ENCODE measurements at places on chromosomes 2 and 18.

GRCh38 chr2:63000801-63001200 is 49.8 kb upstream of the OTX1 start:
- no peak for DNase-seq

- DNase-seq, result no peak
Observed at GRCh38 chr2:46854260-46854659, 61.3 kb downstream of the MCFD2 start.

DNA sequence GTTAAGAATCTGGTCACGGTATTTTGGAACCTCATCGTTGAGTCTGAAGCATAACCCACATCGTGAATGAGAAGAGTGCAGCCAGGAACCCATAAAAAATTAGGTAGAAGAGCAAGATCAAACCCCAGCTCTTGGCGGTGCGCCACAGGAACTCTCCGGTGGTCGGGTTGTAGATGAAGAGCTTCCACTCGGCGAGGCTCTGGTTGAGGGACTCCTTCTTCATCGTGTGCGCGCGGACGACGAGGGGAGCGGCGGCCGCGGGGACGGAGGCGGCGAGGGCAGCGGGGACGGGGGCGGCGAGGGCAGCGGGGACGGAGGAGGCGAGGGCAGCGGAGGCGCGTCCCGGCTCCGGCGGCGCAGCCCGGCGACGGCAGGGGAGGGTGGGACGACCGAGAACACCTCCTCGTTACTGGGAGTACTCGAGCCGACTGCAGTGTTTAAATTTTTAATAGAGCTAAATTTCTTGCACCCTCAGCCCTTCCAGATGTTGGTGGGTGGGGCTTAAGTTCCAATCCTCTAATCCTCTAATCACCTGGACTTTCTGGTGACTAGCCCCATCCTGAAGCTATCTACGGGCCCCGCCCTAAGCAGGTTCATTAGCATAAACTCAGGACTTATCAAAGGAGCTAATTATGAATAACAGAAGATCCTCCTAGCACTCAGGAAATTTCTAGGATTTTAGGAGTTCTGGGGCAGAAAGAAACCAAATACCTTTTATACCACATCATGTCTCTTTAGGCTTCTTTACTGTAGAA is 20.4 kb upstream of the PAPOLG start:
- peak; percentile 60 for DNase-seq

GRCh38 chr2:64904413-64905329 is 84.5 kb upstream of the SLC1A4 start:
- no peak for DNase-seq

- no peak for DNase-seq
Observed at GRCh38 chr2:136305517-136306192, 187.7 kb upstream of the CXCR4 start.

DNA sequence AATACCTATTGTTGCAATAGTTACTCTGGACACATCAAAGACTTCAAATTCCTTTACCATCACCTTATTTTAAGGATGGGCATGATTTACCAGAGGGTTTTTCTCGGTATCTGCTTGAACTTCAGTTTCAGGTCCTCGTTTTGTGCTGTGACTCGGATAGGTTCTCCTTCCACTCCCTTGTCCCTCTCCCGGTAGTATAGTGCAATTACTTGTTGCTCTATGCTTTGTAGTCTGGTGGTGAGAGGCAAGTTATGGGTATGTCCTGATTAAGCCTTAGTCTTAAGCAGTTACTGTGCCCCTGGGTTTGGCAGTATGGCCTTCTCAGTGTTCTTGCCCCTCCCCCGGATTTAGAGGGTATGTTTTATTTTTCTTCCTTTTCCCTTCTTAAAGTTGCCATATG is 96.6 kb downstream of the RHBDD1 start:
- DNase-seq, result no peak

DNA sequence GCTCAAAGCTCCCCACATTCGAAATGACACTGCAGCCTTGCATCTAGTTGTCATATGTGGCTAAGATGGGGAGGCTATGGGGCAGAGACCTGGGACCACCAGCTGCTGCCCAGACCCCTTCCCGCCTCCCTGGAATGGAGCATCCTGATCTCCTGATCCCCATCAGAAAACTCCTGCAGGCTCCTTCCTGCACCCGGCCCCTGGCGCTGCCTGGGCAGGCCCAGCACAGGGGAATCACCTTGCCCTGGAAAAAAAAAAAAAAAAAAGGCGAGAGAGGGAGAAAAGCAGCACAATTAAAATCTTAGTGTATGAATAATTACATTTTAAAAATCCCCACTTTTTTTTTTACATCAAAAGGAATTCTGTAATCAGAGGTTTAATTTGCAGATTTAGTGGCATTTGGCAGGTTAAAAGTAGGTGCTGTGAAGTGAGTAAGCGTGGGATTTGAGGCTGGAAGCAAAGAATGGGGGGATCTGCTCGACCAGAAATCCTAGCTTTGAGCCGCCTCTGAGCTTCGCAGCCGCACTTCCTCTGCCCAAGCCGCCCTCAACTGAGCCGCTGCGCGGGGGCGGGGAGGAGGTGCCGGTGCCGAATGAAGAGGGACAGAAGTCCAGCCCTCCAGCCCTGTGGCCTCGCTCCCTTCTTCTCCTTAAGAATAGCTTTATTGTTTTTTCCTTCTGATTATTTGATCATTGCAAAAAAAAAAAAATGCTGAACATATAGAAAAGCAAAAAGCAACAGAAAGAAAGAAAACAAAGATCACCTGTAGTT is 30.0 kb downstream of the THNSL2 start:
- DNase-seq, result peak; percentile 55

GRCh38 chr18:80120932-80121331 is 11.9 kb downstream of the ADNP2 start:
- DNase-seq, result no peak

GRCh38 chr2:220999356-220999755 is 572.7 kb downstream of the EPHA4 start:
- no peak for DNase-seq

DNA sequence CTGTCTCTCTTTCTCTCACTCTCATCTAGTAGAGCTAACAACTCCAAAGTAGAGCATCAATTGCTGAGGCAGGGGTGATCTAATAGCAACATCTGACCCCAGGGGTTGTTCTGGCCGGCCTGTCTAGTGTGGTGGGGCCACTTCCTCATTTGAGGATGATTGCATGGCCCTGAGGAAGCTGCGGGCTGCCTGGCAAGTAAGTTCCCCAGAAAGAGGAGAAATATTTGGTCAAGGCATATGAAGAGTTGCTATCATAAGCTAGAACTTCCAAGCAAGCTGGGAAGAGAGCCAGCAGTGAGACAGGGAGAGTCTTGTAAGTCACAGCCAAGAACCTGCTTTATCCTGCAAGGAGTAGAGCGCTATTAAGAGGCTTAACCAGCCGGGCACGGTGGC is 50.8 kb upstream of the TMEM87B start:
- DNase-seq, result no peak

DNA sequence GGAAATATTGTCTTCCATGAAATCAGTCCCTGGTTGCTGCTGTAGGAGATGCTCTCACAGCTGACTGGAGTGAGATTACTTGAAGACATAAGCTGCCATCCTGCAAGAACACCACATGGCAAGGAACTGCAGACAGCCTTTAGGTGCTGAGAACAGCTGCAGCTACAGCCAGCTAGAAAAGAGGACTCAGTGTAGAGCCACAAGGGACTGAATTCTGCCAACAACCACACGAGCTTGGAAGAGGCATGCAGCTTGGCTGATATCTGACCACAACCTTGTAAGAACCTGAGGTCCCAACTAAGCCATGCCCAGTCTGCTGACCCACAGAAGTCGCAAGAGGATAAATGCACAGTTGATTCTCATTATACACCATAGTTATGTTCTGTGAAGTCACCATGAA is 181.8 kb upstream of the ARL4C start:
- no peak for DNase-seq

GRCh38 chr2:230893841-230894781 is 29.4 kb downstream of the ITM2C start:
- no peak for DNase-seq

GRCh38 chr2:134621939-134622705 is 96.7 kb downstream of the TMEM163 start:
- DNase-seq, result no peak

GRCh38 chr2:127623388-127624319 is 22.3 kb upstream of the GPR17 start:
- no peak for DNase-seq

GRCh38 chr2:223811757-223812156 is 25.6 kb downstream of the AP1S3 start:
- no peak for DNase-seq

GRCh38 chr2:198008230-198008629 is 203.8 kb downstream of the PLCL1 start:
- no peak for DNase-seq

GRCh38 chr2:219658874-219659273 is 31.4 kb downstream of the SLC4A3 start:
- no peak for DNase-seq

DNA sequence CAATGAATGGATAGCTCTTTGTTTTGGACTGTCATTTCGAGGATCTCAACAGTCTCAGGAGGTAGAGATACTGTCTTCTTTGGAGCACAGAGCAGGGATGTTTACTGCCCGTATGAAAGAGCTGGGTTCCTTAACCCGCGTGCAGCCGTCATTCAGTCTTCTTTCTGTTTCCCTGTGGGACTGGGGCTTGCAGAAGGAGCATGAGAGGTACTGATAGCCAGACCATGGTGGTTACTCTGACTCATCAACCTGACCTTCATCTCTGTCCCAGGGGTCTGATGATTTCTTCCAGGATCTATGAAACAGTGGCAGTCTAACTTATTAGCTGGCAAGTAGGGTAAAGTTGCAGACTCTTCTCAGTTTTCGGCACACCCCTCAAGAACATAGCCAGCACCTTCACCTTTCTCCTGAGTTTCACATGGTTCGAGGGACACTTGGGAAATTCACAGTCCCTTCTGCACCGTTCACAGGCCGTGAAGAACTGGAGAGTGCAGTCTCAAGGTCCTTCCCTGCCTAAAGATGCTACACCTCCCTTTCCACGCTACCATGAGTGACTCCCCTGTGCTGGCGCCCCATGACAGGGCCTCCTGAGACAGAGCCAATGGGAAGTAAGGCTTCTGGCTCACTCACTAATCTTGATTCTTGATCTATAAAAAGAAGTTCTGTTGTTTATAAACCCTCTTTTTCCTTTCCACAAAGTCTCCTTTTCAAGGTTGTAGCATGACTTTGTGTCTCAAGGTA is 226.2 kb downstream of the MC4R start:
- no peak for DNase-seq

- no peak for DNase-seq
Observed at GRCh38 chr2:30271301-30271700, 40.0 kb downstream of the LBH start.

DNA sequence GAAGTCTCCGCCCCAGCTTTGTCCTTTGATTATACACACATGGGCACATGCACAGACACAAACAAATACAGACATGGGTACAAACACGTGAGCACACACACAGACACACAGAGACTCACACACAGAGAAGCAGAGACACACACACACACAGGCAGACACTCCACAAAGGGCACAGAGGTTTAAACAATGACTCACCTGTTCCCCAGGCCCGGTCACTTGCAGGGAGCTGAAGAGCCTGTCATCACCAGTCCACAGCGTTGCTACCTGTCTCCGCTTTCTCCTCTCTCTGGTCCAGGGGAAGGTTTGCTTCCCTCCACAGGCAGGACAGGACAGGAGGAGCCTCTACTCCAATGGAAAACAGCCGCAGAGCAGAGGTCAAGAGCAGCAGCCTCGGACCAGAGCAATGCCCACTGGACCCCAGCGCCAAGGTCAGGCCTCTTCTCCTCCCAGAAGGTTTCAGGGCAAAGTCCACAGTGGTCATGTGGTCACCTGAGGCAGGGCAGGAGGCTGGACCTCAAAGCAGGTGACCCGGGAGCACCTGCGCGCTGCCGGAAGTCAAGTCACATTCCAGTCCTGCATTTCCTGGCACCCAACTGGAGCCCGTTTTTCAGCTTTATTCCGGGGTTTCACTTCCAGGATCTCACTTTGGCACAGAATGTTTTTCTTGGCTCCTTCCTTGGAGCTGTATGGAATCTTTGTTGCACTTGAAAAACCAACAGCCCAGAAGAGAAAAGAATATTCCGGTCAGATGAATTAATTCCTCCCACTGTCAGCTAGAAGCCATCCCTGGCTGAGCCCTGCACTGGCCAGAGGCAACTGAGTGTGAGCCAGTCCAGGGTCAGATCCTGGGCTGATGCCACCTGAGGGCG is at the start of gene RAB17:
Gene RAB17 (minus strand): TSS at position 463 of the 869 bp plus-strand sequence. CDS start 4,580 bp downstream, outside the sequence.
- no peak for DNase-seq

GRCh38 chr2:207088839-207089238 is 76.9 kb downstream of the KLF7 start:
- no peak for DNase-seq

DNA sequence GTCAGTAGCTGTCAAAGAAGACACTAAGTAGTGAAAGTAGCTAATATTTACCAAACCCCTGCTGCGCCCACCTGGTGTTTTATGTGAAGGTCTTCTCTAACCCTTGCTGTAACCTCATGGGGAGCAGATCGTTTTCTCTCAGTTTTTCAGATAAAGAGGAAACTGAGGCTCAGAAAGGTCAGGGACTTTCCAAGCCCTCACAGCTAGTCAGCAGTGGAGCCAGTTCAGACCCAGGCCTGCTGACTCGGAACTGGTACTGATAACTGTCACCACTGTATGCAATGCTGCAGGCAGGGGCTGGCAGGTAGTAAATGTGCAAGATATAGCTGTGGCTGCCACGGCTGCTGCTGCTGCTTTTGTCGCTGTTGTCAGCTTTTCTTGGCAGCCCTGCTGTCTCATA is 69.1 kb downstream of the LRRFIP1 start:
- DNase-seq, result no peak

GRCh38 chr2:240441993-240442411 is 6.5 kb downstream of the GPC1 start:
- no peak for DNase-seq

DNA sequence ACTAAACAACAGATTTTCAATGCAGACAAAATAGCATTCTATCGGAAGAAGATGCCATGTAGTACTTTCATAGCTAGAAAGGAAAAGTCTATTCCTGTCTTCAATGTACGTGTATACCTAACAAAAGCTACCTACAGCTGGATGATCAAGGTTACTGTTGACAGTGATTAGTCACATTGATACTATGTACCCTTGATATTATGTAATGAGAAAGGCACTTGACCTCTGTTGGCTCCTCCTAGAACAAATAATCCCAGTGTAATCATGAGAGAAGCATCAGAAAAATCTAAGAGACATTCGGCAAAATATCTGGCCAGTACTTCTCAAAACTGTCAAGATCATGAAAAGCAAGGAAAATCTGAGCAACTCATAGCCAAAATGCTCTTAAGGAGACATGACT is 44.4 kb upstream of the LRRTM4 start:
- DNase-seq, result no peak

GRCh38 chr2:240814280-240814679 is 5.7 kb downstream of the KIF1A start:
- no peak for DNase-seq

DNA sequence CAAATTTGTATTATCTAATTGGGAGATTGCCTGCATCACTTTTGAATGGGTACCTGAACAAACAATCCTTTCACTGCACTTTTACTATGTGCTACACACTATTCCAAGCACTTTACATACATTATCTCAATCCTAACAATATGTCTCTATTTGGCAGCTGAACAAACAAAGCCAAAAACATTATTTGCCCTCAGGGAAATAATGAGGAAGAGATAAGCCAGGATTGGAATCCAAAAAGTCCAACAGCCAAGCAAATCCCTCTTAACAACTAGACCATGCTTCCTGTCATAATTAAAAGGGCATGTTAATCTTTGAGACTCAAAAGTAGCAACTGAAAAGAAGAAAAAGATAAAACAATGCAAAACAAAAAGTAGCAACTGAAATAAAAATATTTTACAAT is 32.1 kb downstream of the RPRD1A start:
- DNase-seq, result no peak

All from HAP-1 (cell line).